ENCODE measurements at places on chromosomes 5 and 9.

GRCh38 chr5:369151-369868 is 47.8 kb downstream of the AHRR start:
- DNase-seq: no peak

DNA sequence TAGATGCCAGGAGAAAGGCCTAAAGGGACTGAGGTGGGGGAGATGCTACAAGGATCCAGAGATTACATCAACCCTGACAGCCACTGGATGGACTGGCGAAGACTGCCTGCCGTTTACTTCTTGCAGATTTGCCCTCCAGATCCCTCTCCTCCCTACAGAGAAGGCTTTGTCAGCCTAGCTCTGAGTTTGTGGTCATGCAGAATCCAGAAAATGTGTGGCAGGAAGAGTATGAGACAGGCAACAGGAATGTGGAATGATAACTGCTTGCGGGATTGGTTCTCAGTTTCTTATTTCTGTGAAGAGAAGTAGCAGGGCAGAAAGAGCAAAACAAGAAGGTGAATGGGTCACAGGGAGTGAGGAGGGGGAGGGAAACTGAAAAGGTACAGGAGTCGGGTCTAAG is 129.6 kb downstream of the TLE1 start:
- peak; percentile 87 for DNase-seq

DNA sequence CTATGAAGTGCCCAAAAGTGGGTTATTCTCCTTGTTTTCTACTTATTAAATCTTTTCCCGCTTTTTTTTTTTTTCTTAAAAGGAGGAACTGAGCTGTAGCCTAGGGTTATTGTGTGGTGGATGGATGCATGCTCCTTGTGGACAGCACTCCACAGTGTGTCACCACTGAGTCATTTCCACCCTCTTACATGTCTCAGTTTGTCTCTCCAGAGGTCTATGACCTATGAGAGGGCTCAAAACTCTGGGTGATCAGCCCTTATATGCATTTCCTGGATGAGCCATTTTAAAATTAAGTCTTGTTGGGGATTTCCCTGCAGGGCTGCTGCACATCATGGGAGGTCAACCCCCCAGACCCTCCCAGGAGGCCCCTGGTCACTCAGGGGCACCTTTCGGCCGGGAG is 102.2 kb upstream of the MOCS2 start:
- DNase-seq: no peak

DNA sequence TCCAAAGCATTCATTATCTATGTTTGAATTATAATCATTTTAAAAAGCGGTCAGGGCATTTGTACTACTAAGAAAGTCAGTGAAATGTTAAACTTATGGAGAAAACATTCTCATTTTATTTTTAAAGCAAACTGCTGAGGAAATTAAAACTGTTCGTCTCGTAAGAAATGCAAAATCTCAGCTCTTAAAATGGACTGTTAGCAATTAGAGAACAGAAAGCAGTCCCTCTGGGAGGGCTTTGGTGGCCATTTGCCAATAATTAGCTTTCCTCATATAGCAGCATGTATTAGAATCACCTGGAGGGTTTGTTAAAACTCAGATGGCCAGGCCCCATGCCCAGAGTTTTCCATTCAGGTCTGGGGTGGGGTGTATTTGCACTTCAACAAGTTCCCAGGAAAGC is 120.7 kb upstream of the RASEF start:
- DNase-seq: no peak

DNA sequence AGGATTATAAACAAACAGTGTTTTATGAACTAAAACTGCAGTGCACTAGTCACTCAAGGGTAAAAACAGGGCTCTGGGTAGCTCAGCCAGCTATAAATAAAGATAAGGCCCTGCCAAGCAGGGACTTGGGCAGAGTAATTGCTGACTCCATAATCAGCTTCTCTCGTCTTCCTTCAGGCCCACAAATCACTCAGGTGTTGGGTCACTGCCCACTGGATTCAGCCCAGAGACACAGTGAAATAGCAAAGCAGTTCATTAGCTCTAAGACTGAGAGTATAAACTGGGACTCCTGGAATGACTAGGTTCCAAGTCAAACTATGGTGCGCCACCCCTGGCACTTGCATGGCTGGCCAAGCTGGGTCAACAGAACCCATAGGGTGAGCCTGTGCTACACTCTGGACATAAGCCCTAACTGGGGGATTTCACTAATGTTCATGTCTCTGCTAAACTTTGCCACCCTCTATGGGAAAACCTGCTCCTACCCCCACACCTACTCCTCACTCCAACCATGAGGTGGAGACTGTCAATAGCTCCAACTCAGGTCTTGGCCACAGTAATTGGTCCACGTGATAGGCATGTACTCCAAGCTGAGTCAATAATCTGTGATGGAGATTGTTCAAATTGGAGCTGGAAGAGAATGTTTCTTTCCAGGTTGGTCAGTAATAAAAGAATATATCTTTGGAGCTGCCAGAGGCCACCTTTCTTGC is 158.5 kb downstream of the SLIT3 start:
- no peak for DNase-seq

GRCh38 chr9:19690128-19690527 is 98.7 kb downstream of the SLC24A2 start:
- DNase-seq: no peak

DNA sequence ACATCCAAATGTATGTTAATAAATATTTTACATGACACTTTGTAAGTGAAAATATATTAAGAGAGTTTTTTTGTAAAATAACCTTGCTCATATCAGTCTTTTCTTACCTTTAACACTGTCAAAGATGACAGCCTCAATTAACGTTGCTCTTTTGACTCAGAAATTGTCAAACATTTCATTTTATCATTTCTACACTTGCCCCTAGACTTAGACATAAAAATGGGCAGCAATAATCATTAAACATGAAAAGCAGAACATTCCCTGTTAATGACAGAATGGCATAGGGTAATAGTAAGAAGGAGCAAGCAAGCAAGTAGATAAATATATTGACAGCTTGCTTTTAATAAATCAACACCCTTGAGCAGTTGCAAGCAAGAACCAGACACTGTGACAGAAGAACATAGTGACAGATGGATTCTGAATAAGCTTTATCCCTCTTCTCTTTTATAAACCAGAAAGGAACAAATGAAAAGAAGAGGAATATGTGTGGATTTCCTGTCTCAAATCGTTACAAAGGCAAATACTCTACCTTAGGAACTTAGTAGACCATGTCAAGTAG is 796.0 kb upstream of the CHD1 start:
- DNase-seq: no peak

DNA sequence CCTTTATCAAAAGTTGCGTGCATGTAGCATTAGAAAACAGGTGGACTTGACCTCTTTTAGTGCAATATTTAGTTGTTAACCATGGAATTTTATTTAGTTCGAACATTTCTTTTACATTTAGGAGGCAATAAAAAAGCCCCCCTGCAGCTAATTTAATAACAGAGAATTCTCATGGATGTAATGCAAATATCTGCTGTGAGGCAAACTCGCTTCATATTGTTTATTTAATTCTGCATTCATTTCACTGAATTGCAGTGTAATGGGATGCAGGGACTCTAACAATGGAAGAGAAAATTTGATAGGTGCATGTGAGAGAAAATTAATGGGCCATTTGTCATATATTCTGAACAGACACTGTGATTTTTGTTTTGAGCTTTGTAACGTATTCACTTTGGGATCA is 205.1 kb upstream of the CHD1 start:
- DNase-seq: no peak

DNA sequence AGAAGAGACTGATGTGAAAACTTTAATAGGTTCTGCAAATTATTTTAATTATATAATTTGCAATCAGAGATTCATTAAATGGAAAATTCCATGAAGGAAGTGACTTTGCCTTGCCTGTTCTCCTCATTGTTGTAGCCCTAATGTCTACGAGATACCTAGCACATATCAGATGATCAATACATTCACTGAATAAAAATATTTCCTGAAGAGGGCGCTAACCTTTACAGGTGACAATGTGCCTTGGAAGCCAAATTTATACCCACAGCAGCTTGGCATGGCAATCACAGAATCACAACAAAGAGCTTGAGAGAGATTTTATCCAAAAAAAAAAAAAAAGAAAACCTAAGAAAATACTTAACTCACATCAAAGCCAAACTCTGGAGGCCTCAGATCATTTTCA is 17.4 kb downstream of the HAUS6 start:
- DNase-seq: no peak

DNA sequence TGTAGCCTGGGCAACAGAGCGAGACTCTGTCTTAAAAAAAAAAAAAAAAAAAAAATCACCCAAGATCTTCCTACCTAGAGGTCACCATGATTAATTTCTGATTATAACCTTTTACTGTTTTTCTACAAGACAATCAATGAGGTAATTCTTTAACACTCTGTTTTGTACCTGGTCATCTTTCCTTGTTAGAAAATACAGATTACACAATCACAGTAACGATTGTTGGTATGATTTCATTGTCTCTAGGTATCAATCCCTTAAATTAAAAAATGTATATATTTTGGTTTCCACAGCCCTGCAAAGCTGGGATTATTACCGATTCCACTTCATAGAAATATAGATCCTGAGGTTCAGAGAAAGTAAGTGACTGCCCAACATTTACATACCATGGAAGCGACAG is 8.3 kb upstream of the ATG10 start:
- DNase-seq: no peak

DNA sequence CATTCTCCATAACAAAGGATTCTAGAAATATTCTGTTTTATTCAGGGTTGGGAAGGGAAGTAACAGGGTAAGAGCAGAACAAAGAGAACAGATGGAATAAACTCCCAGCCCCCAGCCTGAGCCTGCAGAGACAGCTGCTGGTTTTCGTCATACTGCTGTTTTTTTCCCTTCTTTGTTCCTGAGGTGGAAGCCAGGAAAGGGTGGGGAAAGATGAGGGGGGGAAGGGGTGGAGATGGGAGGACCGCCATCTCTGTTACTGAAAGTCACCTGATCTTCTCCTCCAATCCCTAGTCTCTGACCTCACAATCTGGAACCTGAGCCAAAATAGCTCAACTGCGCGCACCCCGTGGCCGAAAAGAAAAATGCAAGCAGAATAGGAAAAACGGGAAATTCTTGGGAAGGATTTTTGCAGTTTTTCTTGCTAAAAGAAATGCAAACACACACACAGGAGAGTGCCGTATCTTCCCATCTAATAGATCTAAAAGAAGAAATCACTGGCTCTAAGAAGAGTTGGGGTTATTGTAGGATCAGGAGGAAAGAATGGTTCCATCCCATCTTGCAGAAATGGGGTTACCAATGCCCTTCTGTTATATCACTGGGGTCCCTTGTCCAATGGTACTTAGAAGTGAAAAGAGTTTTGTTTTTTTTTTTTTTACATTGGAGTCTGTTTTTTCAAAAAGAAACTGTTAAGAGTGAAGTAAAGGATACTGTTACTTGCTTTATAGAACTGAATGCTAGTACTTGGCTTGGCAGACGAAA is 57.9 kb downstream of the DIAPH1 start:
- peak; percentile 96 for DNase-seq

DNA sequence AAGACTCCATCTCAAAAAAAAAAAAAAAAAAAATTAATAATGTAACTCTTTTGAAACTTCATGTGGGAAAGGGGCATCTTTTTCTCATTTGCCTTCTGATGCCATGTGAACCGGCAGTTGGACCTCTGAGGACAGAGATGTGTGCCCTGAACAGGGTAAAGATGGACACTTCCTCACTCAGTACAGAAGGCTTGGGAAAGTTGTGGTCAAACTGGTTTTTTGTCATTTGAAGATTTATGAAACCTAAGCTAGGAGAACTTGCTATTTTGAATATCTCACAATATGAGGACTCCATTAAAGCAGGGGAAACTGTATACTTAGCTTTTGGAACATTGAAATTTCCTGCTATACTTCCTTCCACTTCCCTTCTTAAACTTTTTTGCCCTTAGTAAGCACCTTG is 147.5 kb upstream of the ALDH1B1 start:
- DNase-seq: no peak

- no peak for DNase-seq
Measured at GRCh38 chr5:136626531-136626930, 261.2 kb upstream of the TRPC7 start.

DNA sequence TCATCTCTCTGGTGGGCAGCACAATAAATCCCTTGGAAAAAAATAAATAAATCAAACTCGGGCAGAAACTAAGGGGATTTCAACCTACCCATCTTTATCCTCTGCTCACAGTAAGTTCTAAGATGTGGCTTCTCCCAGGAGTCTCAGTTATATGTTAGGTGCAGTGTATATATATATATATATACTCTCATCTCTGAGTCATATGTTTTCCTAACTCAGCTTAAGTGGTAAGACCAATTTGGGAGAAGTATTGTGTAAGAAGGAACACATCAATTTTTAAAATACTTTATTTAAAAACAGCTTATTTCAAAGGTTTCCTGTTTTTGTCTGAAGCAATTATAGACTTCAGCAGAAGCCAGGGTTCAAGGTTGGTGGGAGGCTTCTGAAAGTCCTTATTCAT is 20.3 kb upstream of the OSMR start:
- no peak for DNase-seq

DNA sequence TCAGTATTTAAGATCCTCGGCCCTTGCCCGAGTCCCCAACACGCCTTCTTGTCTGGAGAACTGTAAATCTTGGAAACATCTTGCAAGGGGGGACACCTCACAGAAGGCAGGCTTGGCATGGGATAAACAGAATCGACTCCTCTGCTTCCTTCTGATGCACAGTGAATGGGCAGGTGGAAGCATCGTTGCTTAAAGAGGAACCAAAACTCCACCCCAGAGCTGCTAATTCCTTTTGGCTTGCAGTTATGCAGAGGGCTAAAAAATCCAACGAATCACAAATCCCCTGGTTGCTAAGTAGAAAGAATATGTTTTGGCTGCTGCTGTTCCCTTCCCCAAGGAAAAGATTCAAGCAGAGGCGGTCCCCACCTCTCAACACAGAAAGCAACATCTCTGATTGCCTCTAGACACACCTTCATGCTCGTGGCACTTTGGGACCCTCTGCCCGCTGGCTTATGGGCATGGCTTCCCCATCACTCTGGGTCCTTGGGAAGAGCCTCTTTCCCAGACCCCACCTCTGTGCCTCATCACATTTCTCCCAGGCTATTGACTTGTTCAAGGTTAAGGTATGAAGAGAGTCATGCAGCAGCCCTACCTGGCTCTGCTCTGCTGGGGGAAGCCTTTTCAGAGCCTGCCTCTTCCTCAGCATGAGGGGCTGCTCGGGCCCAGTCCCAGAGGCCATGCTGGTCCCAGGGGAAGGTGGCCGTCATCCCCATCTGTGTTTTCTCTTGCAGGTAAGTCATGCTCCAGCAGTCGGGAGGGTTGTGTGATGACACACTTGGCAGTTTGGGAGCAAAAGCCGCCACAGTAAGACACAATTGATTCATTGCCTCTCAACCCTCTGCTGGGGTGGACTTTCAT is 137.1 kb downstream of the KCNIP1 start:
- no peak for DNase-seq

All from fibroblast of skin of left biceps (primary cell).